Stimulated activated CD4-positive, alpha-beta T cell treated with anti-CD3 and anti-CD28 coated beads, TNF-alpha, amount 100 ng/mL, for 48 hours (primary cell): ENCODE measurements at places on chromosomes 12 and 14.

GRCh38 chr12:105047308-105047707 lies 37.0 kb downstream of the ALDH1L2 start:
- no peak for DNase-seq

GRCh38 chr14:99821519-99822508 lies 28.6 kb downstream of the EML1 start:
- no peak for DNase-seq

DNA sequence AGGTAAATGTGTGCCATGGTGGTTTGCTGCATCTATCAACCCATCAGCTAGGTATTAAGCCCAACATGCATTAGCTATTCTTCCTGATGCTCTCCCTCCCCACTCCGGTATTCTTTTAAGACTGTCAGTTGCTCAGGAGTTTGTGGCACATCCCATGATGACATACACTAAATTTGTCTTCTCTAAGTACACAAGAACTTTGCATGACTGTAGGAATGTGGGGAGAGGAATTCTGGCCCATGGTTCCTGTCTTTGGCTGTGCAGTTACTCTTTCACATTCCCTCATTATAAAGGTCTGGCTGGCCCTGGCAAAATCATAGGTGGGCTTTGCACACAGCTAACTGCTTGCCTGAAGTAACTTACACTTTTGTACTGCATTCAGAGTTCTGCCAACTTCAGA lies 30.3 kb downstream of the HMGA2 start:
- DNase-seq = no peak

- no peak for DNase-seq
Observed at GRCh38 chr12:58177366-58177765, 236.0 kb downstream of the ATP23 start.

GRCh38 chr12:97568336-97569180 lies 106.0 kb downstream of the RMST start:
- DNase-seq = no peak

- DNase-seq = no peak
Observed at GRCh38 chr14:51677738-51678137, 26.0 kb downstream of the FRMD6 start.
